Urinary bladder (tissue), 4 donors: ENCODE measurements at places on chromosomes 6 and 20. TPM values are rescaled to one million over a fixed set of nuclear protein-coding genes. Genes with fewer than 3 reads are reported as not detected.

Gene ZSCAN23
- 15.5 TPM for total RNA-seq

Gene GRIK2
- 32.3 TPM for total RNA-seq

DNA sequence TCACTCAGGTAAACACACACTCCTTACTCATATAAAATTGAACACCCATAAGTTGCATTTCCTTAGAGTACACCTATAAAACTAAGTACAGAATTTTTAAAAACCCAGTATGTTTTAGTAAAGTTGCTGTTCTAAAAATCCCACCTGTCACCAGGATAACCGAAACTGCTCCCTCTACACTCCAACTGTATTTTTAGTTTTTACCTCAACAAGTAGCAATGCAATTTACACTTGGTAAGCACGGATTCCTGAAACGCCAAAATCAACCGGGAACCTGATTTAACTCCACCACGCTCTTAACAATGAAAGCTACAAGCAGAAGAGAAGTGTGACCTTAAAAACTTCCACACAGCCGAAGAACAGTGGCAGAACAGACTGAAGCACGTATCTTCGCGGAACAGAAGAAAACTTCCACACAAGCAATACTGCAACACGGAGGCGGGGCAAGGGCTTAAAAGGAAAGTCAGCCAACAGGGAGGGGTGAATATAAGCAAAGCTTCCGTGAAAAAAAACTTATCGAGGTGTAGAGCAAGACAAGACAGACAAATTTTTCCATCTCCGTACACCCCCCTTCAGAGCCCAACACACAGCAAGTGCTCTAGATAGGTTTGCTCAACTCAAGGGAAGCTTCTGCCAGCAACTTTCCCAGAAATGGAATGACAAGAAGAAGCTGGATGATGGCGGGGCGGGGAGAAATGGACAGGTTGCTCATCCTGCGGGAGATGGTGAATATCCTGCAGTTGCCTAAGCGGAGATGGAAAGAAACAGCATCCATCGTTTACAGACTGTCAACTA is 1.4 kb downstream of the STAU1 start:
- DNase-seq = peak; percentile 33

- no peak for DNase-seq
Observed at GRCh38 chr20:16535277-16535676, 38.0 kb downstream of the KIF16B start.

DNA sequence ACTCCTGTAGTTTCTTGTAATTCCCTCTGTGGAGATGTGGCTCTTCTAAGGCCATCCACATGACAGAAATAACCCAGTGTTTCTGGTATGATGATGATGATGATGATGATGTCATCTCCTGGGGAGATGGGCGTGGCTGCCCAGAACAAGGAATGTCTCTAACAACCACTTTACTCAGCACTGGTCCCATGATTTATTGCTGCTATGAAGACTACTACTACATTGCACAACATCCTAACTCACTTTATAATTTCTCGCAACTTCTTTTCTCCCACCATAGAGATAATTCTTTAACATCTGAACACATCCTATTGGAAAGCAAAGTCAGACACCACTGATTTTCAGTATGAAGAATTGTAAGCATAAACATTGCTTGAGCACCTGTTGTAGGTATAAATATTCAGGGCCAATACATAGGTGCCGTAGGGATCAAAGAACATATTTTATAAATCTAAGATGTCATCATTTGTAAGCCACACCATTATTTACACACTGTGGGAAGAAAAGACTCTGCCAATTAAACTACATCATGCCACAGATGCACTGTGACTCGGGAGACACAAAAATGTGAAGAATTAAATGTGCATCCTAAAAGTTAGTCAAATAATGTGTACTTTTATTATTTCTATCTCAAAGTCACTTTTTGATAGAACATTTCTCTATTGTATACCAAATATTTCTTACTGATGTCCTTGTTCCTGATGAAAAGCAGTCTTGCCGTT is 6.4 kb downstream of the TPMT start:
- DNase-seq = no peak

Gene TULP1
- 1.3 TPM for total RNA-seq

GRCh38 chr6:6195080-6195479 is 125.4 kb downstream of the F13A1 start:
- DNase-seq = no peak

- no peak for DNase-seq
Observed at GRCh38 chr6:139654309-139654708, 279.9 kb upstream of the CITED2 start.

Gene IMPG1
- total RNA-seq = 0.21 TPM
